NCI-H187 treated with DMSO at 0.1 percent for 48 hours (cell line): ENCODE measurements at places on chromosomes 2 and 18.

DNA sequence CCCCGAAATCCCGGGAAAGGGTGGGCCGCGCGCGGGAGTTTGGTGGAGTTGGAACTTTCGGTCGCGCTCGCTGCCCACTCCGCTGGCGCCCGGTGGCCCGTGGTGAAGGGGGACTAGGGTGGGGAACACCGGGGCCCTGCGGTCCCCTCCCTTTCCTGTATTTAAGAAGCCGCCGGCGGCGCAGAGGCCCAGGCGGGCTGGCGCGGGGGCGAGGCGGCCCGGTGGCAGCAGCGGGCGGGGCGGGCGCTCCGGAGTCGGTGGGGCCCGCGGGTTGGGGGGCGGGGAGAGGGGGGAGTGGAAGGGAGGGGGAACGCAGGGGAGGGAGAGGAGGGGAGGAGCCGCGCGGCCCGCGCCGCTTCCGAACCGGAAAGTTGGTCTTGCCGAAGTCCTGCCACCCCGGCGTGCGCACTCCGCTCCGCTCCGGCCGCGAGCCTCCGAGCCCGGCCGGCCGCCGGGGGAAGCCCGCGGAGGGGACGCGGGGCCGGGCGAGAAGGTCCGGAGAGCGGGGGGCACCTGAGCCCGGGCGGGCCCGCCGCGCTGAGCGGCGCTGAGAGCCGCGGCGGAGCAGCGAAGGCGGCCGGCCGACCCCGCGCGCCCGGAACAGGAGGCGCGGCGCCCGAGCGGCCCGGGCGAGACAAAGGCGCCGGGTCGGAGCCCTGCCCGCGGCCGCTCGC is 425 bp upstream of the SALL3 start:
- DNase-seq = no peak

- DNase-seq = no peak
These were observed 63.6 kb downstream of the TNP1 start for GRCh38 chr2:216796115-216796840.

- no peak for DNase-seq
These were observed 478.2 kb downstream of the PTPRM start for GRCh38 chr18:8045160-8045883.

DNA sequence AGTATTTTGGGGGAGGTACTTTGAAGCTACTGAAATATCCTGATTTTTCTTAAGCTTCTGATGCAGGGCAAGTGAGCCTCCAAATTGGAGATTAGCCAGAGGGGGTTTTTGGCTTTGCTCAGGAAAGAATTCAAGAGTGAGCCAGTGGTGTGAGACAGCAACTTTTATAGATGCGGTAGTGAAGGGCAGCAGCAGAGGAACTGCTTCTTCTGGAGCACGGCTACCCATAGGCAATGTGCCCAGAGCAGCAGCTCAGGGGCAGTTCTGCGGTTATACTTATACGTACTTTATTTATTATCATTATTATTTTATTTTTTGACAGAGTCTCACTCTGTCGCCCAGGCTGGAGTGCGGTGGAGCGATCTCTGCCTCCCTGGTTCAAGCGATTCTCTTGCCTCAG is 19.8 kb upstream of the NT5DC4 start:
- no peak for DNase-seq

GRCh38 chr2:150230616-150231015 is 256.9 kb downstream of the RND3 start:
- DNase-seq = no peak

- DNase-seq = no peak
These were observed 4.9 kb upstream of the IMP4 start for GRCh38 chr2:130337735-130338325.

DNA sequence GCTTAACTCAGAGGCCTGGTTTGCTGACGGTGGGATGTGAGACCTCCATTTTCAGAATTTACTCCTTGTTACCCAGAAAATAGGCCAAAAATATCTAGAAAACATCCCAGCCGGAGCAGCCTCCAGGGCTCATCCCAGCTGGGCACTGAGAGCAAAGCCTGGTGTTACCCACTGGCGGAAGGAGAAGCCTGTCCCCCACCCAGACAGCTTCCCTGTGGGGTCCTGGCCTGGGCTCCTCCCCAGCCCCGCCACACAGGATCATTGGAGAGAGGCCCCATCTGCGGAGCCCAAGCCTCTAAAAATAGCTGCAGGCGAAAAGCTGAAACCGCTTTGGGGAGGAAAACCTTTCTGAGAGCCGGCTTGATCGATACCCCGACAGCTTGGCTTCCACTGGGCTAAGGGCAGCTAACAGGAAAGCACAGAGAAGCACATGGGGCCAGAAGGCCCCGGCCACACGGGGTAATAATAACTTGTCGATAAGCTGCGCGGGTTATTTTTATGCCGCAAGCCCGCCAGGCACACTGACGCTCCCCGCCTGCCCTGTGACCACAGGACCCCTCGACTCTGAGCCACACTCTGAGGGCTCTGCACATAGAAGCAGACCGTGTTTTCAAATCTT is 26.9 kb upstream of the FAHD2A start:
- DNase-seq = no peak

- DNase-seq = no peak
These were observed 110.0 kb downstream of the HDAC4 start for GRCh38 chr2:239290618-239291474.

DNA sequence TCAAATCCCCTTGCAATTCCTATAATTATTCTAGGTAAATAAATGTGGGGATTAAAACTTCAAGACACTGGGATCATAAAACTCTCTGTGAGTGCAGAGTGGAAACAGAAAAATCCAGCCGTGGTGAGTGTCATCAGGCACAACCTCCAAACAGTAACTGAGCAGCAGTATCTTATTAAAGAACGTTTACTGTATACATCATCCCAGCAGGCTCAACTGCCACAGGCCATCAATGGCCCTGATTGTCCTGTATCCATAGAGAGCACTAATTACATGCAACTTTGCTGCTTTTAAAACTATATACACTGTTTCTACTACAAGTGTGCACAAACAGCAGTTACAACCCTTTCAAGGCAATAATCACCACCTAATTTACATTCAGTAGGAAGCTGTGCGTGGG is 23.9 kb downstream of the GAREM1 start:
- no peak for DNase-seq

DNA sequence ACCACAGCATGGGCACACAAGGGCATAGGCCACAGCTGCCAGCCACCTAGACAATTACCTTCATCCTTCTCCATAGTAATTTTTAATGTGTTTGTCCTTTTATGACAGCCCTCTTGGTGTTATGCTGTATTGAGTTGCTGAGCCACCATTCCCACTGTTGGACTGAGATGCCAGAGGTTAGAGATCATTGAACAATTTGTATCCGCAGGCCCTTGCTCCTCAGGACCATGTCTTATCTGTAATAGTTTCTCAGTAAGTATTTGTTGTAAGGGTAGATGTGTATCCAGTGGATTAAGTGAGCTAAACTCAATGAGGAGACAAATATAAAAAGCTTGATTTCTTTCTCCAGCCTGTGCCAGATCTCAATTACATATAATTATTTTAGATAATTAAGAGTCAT is 832.8 kb upstream of the ID2 start:
- DNase-seq = no peak

DNA sequence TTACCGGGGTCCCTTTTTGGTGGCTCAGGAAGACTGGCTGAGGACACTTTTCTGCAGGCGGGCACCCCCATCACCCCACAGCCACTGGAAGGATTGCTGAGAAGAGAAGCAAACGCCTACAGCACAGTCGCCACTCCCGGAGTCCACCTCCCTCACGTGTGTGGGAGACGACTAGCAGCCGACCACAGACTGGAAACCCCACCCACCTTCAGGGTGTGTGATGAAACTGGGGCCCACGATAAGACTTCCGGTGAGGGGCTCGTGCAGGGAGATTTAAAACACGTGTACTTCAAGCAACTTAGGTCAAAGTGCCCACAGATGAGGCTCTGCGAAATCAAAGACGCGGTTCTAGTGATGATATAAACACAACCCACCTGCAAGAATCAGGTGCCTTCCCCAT is 26.3 kb downstream of the MBP start:
- DNase-seq = no peak
